ENCODE measurements at places on chromosomes 16 and 17.
A peak's percentile ranks its signal among the peaks of the same experiment; 100 is the strongest.

- no peak for DNase-seq
These were observed 265.9 kb downstream of the CDH8 start for GRCh38 chr16:61770301-61770700.

- DNase-seq, result no peak
These were observed 10.0 kb downstream of the FAM117A start for GRCh38 chr17:49753959-49754391.

- DNase-seq, result peak; percentile 41
These were observed 221.0 kb downstream of the CCDC182 start for GRCh38 chr17:57523926-57524632.

- no peak for DNase-seq
These were observed 3.1 kb downstream of the SPNS3 start for GRCh38 chr17:4436846-4437245.

DNA sequence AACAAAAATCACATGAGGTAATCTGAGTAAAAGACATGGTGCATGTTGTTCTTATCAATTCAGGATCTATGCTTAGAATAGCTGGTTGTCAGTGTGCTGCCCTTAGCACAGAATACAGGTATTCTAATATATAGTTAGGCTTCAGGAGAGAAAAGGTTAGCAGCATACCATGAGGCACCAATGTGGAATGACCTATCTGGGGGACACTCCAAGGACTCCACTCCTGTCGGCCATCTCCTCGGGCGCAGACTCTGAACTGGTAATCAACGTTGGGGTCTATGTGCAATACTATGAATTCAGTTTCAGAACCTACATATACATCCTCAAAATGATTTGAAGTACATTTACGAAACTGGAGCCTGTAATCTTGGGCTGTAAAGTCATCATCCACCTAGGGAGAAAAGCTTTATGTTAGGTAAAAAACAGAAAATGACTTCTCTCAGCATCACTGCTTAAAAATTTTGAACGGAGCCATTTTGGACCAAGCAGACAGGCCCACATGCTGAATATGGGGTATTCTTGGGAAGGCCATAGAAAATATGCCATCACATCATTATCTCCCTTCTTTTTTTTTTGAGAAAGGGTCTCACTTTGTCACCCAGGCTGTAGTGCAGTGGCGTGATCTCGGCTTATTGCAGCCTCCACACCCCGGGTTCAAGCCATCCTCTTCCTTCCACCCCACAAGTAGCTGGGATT lies 31.1 kb downstream of the CRLF3 start:
- DNase-seq, result no peak

GRCh38 chr17:8147141-8147804 lies 4.9 kb downstream of the PER1 start:
- DNase-seq, result no peak

DNA sequence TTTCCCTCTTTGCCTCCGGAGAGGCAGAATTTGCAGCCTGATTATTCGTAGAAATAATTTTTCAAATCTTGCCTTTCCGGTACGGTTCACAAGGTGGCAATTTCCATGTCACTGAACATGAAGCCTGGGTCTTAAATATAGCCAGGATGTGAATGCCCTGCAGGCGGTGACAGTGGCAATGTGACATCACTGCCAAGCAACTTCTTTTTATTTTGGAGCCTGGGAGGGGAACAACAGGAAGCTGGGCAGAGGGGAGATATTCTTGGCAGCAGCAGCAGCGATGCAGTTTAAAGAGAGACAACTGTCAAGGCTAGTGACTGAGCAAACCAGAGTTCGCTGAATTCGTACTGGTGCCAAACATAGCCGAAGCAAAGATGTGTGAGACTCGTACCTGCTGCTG lies 171.1 kb downstream of the SNX29 start:
- DNase-seq, result no peak

All from kidney glomerular epithelial cell (primary cell).